ENCODE measurements at places on chromosomes 3 and 15.

DNA sequence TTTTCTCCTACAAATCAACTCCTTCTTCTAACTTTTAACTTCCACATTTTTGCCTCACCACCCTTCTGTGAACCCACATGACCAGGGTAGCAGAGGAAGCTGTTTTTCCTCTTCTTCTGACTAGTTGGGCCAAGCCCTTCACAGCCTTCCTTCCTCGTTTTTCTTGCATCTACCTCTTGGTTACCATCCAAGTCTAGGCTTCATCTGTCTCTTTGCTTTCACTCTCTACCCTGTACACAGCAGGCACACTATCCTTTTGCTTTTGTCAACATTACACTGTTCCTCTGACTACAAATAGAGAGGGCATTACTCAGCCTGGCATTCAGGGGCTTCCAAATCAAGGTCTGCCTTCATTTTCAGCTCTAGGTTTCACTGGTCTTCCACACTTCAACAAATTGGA, 22.0 kb downstream of the SLC9A9 start:
- DNase-seq, result no peak

DNA sequence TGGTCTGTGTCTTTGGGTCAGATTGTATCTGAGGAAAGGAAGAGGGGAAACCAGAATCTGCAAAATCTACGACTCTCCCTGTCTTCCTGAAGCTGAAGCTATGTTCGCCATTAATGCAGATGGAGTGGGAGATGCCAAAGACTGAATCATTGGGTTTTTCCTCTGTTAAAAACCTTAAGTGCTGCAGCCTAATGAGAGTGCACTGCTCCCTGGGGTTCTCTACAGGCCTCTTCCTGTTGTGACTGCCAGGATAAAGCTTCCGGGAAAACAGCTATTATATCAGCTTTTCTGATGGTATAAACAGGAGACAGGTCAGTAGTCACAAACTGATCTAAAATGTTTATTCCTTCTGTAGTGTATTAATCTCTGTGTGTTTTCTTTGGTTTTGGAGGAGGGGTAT, 24.0 kb downstream of the RMDN3 start:
- DNase-seq, result no peak

- no peak for DNase-seq
Observed at GRCh38 chr3:161273589-161274218, 52.6 kb downstream of the NMD3 start.

DNA sequence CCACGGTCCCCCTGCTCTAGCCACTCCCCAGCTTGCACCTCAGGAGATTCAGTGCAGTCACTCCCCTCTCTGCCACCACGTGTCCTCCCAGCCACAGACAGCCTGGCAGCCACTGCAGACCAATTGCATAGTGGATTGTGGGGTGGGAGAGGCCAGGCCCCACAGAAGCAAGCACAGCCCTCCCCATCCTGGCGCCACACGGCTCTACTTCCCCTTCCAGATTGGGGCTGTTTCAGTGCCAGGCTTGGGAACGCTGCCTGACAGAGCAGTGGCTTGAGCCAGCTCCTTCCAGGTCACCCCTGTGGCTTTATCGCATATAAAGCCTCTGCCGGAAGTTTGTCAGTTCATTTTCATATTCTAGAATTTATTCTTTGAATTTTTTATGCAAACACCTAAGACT, 90.7 kb downstream of the TMEM266 start:
- no peak for DNase-seq

DNA sequence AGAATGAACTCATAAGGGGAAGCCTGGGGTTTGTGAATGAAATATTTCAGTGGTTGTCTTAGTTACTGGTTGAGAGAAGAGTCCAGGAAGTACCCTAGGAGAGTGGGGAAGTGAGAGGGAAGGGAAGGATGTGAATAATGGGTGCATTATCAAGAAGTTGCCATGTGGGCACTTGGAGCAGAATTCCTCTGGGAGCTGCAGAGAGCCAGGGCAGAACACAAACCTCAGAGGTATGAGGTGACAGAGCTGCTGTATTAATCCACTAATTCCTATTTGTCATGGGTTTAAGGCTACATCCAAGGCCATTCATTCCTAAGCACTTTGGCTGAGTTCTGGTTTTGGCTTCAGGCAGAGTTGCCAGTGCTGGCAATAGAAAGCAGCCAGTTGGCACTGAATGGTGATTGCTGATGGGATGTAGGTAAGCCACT, 29.0 kb downstream of the NDUFB4 start:
- DNase-seq, result no peak

- no peak for DNase-seq
Observed at GRCh38 chr3:149767720-149768119, 15.4 kb upstream of the COMMD2 start.
